ENCODE measurements at places on chromosomes 6 and 20.

GRCh38 chr6:157559201-157559756, 178.3 kb downstream of the ZDHHC14 start:
- DNase-seq, result no peak

- DNase-seq, result no peak
Measured at GRCh38 chr6:134447883-134448387, 130.0 kb upstream of the SGK1 start.

- no peak for DNase-seq
Measured at GRCh38 chr6:158938220-158938619, 61.8 kb downstream of the RSPH3 start.

- no peak for DNase-seq
Measured at GRCh38 chr20:49768204-49769047, 44.2 kb upstream of the SLC9A8 start.
